Karpas-422 (cell line): ENCODE measurements at places on chromosomes 6 and 20. TPM values are rescaled to one million over a fixed set of nuclear protein-coding genes. Genes with fewer than 3 reads are reported as not detected.

Gene BHLHE23
- not detected in 2 replicates for total RNA-seq

Gene POPDC3
- not detected in 2 replicates for total RNA-seq

- DNase-seq: peak; percentile 53
Observed at GRCh38 chr20:750801-751200, 17.5 kb downstream of the SLC52A3 start.

- DNase-seq: peak; percentile 95
Observed at GRCh38 chr6:31897612-31898382, at the start of gene EHMT2. Gene EHMT2, minus strand, starts transcription at chr6:31897698. Its CDS starts 21 bp downstream, at chr6:31897677.

GRCh38 chr20:13430346-13431002 lies 208.3 kb downstream of the TASP1 start:
- no peak for DNase-seq

- no peak for DNase-seq
Observed at GRCh38 chr20:50583442-50584150, 73.4 kb downstream of the PTPN1 start.

GRCh38 chr6:154613137-154613676 lies 102.7 kb upstream of the CNKSR3 start:
- DNase-seq: no peak

DNA sequence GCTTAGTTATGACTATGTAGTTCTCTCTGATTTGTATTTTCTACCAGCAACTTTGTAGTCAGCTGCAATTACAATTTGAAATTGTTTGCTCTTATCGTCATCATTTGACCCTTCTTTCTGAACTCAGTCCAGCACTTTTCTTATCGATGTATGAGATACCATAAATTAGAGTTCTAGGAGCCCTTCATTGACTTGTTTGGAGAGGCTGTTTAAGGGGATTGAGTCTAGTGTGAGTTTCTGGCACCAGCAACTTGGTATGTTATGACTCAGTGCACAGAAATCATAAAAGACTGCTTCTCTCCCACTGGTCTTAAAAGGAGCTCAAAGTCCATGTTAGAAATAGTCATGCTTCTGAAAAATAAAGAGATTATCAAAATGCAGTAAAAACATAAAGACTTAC lies 190.3 kb downstream of the TENT5A start:
- no peak for DNase-seq

- DNase-seq: peak; percentile 92
Observed at GRCh38 chr6:130885392-130886192, 58.4 kb downstream of the SMLR1 start.
